Muscle of arm (tissue), 14 donors: ENCODE measurements at places on chromosomes 16 and 17. TPM values are rescaled to one million over a fixed set of nuclear protein-coding genes. Genes with fewer than 3 reads are reported as not detected.

GRCh38 chr17:51142597-51142996, 10.8 kb upstream of the NME1 start:
- DNase-seq: no peak

DNA sequence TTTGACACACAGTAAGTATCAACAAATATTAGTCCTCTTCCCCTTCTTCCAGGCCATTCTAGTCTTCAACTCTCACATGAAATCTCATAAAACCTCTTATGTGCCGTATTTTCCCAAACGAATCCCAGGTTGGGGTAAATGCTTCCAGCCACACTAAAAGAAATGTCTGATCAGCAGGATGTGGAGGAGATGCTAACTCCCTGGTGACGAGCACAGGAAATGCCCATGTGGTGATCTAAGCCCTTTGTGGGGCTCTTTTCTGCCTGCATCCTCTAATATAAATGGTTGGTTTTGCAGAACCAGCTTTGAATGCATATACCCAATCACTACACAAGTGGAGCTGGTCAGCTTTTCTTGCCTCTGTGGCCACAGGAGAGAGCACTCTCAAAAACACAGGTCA, 498.2 kb upstream of the ERCC4 start:
- DNase-seq: no peak

GRCh38 chr16:51440131-51440889, 289.2 kb upstream of the SALL1 start:
- DNase-seq: peak; percentile 4

DNA sequence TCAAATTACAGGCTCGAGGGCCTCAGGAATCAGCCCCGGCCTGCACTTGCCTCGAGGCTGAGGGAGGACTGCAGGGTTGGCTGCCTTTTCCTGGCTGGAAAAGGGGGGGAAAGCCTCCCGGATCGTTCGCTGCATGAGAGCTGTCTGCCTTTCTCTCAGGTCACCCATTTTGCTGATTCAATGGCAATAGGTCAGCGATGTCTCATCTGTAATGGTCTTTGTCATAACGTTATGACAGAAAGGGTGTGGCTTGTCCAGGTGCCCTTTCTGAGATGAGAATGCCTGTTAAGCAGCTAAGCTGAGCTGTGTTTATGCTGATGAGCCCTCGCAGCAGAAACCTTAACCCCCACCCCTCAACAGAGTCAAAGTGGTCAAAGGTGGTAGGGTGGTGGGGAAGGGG, 81.8 kb downstream of the AKAP1 start:
- no peak for DNase-seq

DNA sequence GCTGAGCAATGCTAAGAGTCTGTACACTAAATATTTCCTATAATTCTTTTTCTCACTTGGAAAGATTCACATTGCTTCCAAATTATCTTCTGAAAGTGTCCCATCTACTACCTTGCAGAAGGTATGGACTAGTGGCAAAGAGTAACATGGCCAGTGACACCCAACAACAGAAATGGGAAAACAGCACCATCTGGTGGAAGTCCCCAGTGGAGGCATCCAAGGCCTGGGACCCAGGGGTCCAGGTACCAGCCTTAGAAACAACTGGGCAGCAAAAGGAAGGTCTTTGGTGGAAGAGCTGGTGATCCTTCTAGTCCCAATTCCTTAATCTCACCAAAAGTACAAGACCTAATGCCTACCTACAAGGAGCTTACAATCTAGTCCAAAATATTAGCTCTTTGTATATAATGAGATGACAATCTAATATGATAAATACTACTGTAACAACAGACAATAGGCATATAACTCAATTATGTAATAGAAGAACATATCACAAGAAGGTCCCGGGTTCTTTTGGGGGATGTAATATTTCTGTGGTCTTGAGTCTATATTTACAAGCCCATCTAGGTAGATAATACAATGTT, 55.3 kb downstream of the SKAP1 start:
- no peak for DNase-seq

- DNase-seq: peak; percentile 43
Observed at GRCh38 chr17:9987779-9988585, 82.9 kb upstream of the RCVRN start.

GRCh38 chr16:84380405-84380804, 12.1 kb downstream of the ATP2C2 start:
- no peak for DNase-seq

DNA sequence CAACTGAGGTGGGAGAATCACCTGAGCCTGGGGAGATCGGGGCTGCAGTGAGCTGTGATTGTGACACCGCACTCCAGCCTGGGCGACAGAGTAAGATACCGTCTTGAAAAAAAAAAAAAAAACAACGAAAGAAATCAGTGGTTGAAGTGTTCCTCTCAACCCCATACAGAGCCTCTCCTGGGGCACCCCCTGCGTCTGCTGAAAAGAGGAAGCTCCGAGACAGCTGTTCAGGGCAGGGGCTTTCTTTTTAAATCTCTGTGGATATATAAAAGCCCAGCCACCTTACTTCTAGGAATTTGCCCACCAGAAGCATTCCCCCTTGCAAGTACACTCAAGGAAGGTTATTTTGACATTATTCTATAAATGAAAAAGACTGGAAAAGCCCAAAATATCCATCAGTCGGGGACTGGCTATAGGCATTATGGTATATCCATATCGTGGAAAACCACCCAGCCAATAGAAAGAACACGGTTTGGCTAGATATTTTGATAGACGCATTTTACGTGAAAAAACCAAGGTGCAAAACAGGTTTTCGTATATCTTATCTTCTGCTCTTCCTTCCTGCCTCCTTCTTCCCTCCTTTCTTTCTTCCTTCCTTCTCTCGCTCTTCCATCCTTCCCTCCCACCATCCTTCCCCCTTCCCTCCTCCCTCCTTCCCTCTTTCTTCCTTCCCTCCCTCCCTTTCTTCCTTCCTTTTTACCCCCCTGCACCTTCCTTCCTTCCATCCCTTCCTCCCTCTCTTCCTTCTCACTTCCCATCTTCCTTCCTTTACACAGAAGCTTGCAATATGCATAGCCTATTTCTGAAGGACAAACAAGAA, 9.2 kb upstream of the CCL22 start:
- DNase-seq: no peak

SLC9A5 gene
- polyA plus RNA-seq: 0.84 TPM

PMP22 gene
- polyA plus RNA-seq: 1,040 TPM
